ENCODE measurements at places on chromosomes 1 and 21.
A peak's percentile ranks its signal among the peaks of the same experiment; 100 is the strongest.

DNA sequence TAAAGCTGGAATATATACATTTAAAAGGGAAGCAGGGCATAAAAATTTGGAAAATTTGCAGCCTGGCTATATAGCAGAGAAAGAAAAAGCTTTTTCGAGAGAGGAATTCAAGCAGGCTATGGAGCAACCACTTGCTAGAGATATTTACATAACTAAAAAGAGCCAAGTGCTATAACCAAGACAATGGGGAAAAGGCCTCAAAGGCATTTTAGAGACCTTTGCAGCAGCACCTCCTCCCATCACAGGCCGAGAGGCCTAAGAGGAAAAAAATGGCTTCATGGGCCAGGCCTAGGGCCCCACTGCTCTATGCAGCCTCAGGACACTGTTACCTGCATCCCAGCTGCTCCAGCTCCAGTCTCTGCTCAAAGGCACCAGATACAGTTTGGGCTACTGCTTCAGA is 37.0 kb downstream of the CAPN9 start:
- no peak for DNase-seq

DNA sequence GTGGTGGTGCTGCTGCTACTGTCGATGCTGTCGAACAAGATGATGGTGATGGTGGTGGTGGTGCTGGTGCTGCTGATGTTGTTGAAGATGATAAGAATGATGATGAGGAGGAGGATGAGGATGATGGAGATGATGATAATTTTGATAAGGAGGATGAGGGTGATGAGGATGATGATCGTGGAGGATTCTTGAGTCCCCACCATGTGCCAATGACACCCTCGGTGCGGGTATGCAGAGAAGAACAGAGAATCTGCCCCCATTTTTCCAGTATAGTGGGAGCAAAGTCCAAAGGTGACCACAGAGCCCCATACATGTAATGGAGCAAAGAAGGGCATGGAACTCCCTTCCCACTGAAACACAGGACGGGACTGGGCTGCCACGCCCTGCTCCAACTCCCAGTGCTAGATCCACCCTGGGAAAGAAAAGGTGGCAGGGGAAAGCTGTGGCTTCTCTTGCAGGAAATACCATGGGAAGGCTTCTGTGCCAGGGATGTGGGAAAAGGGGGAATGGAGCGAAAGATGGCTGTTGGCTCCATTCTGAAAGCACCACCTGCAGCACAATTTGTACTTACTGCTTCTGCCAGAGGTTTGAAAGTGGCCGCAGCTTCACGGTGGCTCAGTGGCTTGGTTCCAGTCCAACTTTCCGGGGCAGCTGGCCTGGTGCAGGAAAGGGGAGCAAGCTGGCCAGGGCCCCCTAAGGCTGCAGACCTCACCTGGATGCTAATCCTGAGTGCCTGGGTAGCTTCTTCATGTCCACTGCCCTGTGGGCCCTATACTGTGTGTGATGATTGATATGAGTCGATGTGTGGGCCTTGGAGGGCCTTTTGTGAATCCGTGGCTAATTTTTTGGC is 387.2 kb upstream of the VAMP3 start:
- DNase-seq, result no peak

DNA sequence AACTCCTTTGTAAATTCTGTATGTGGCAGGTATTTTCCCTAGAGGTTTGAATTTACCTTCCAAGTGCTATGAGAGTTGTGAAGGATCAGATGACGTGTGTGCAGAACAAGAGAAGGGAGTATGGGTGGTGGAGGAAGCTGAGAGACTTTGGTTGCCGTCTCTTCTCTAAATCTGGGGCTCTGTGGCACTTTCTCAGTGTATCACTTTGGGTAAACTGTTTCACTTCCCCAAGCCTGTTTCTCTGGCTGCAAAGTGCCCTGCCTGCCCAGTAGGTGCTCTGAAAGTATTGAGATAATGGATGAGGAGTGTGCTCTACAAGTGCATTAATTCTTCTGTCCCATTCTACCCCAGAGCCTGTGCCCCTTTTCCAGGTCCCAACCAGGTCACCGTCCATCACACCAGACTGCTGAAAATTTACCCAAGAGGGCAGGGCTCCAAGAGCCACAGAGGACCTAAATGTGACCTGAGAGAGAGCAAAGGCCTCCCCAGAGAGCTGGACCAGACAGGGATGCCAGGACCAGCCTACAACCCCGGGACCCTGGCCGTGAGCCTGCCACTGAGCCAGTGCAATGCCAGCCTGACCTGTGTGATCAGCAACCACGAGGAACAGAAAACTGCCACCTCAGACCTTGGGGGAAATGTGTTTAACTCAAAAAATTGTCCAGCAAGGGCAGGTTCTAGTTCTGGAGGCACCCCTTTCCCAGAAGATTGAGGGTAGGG is 131.6 kb upstream of the ETV3 start:
- no peak for DNase-seq

GRCh38 chr1:40774266-40774998 is 9.2 kb upstream of the KCNQ4 start:
- DNase-seq, result peak; percentile 40

DNA sequence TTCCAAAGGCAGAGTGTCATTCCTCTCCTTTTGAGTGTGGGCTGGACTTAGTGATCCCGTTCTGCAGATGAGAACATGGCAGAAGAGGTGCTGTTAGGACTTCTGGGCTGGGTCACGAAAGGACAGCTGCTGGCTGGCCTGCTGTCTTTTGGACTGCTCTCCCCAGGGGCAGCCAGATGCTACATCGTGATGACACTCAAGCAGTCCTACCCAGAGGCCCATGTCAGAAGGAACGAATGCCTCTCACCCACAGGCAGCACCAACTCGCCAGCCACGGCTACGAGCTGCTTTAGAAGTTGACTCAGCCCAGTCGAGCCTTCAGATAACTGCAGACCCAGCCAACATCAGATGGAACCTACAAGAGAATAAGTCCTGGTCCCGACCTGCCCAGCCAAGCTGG is 156.5 kb downstream of the KCNJ6 start:
- no peak for DNase-seq

DNA sequence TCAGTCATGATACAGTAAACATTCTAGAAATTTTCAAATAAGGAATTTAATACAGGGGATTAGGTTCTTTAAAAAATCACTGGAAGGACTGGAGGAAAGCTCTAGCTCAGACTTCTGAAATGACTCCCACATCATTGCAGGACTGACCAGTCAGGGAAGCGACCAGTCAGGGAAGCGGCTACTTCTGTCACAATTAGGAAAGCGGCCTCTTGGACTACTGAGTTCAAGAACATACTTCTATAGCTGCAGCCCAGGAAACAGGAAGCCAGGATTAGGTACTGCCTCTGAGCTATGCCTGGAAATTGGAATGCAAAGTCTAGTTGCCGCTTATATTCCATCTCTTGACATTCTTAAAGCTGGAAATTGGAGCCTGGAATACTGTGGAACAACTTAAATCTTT is 45.5 kb downstream of the USP25 start:
- DNase-seq, result no peak

DNA sequence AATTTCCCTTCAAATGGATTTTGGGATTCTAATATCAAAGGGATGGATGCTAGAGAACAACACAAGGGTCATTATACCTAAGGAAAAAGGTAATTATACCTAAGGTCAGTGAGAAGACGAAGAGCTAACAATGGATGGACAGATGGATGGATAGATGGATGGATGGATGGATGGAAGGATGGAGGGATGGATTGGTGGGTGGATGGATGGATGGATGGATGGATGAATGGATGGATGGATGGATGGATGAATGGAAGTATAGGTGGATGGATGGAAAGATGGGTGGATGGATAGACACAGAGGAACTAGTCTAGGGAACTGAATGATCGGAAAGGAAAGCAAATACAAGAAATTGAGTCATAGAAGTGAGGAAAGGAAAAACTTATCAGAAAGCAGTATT is 34.0 kb downstream of the SLC35F3 start:
- DNase-seq, result no peak

DNA sequence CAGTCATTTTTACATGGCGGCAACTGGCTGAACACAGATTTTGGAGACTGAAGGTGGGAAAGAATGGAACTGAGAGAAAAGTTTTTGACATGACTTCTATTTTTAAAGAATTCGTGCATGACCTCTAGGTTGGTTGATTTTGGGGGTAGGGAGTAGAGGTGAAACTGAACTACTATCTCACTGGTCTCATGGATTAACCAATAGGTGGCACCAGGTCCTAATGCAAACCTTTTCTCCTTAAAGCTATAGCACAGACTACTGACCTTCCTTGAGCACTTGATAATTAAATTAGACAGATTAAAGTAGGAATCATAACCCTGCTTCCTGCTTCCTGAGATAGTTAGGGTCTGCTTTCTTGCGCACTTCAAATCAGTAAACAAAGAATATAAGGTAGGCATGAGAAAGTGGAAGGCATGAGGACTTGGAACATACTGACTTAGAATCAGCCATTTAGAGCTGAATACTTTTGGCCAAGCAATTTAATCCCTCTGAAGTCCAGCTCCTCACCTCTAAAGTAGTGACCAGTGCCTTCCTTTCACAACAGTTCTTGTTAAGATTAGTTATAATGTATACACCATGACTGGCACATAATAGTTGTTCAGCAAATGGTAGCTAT is 206.0 kb downstream of the CENPF start:
- no peak for DNase-seq

Measured in stimulated activated CD4-positive, alpha-beta T cell treated with anti-CD3 and anti-CD28 coated beads, TNF-alpha, amount 100 ng/mL, for 1 hour (primary cell).